ENCODE measurements at places on chromosomes 3 and 15.

DNA sequence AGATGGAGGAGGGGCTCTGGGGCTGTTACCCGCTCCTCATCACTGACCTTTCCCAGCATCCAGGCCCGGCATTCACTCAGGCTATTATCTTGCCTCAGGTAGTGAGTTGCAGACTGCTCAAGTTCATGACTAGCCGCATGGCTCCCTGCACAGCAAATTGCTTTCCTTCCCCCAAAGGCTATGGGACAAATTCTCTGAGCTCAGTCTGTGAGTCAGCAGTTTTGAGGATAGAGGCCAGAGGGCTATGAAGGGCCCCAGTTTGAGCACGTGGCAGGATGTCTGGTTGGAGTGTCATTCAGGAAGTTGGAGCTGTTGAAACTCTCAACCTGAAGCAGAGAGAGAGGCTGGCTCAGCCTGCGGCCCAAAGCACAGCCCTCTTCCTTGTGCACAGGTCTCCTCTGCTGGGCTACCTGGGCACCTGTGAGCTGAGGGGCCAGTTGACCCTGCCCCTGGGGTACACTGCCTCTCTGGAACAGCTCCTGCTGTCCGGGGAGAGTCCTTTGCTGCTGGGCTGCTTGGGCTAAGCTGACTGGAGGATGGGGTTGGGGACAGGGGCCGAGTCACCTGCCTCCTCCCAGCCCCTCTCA is 7.9 kb downstream of the FAH start:
- no peak for DNase-seq

DNA sequence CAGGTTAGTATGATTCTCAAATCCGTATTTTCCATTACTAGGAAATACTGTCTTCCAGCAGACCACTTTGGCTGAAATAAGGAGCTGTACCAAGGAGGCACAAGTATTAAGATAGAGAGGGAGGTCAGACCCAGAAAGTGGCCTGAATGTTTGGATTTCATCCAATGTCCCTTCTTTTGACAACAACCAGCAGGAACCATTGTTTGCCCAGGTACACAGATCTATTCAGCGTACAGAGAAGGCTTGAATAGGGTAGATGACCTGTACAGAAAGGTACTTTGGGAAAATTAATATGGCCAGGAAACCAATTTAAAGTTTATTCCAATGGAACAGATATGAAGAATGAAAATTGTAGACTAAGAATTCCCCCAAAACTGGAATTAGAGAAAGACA is 12.6 kb downstream of the MTHFS start:
- DNase-seq: no peak

GRCh38 chr3:116299646-116300081 is 145.6 kb downstream of the LSAMP start:
- DNase-seq: no peak

DNA sequence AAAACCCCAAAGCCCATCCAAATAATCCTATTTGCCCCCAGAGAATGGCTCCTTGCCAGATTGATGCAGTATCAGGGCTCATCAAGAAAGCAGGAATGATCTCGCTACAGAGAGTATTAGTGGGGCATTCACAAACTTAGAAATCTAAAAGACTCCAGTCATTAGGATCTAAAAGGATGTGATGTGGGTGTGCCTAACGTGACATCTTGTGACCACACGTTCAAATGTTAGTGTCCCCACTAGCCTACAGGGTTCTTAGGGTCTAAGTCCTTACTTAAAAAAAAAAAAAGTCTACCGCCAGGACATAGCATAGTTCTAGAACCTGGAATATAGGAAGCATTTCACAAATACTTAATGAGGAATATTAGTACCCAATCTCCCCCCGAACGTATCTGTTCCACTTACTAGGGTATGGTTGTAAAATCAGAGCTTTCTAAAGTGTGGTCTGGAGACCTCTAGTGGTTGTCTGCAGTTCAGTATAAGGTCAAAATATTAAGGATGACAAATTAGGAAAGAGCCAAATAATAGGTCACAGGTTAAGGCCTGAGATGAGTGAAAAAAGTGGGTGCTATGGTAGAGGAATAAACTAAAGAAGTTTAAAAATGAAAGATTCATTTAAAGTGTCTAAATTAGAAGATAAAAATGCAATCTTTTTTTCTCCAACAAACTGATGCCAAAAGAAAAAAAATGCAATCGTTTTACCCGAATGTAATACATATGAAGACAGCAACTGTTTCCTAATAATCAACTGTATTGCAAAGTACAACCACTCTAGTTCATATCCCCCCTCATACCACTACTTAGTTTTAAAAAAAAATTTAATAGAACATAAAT is 4.2 kb upstream of the CHRM5 start:
- DNase-seq: no peak

- DNase-seq: no peak
Measured at GRCh38 chr15:99090011-99090699, 14.7 kb upstream of the SYNM start.

GRCh38 chr3:40753291-40753770 is 228.6 kb downstream of the ZNF621 start:
- DNase-seq: no peak

- DNase-seq: peak; percentile 17
Measured at GRCh38 chr3:15924914-15925313, 127.1 kb upstream of the ANKRD28 start.

DNA sequence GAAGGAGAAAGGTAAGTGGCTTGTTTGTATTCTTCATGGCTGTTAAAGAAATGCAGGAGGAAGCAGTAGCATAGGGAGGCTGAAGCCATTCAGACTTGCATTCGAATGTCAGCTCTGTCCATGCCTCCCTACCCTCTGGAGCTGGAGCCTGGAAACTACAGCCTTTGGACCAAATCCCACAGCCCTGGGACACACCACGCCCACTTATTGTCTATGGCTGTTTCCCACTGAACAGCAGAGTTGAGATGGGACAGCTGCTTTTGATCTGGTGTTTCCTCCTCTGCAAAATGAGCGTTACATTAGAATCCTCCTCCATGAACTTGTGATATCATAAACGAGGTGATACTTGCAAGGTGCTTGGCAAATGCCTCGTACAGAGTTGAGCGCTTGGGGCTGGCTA is 3.6 kb downstream of the FAM107A start:
- no peak for DNase-seq

DNA sequence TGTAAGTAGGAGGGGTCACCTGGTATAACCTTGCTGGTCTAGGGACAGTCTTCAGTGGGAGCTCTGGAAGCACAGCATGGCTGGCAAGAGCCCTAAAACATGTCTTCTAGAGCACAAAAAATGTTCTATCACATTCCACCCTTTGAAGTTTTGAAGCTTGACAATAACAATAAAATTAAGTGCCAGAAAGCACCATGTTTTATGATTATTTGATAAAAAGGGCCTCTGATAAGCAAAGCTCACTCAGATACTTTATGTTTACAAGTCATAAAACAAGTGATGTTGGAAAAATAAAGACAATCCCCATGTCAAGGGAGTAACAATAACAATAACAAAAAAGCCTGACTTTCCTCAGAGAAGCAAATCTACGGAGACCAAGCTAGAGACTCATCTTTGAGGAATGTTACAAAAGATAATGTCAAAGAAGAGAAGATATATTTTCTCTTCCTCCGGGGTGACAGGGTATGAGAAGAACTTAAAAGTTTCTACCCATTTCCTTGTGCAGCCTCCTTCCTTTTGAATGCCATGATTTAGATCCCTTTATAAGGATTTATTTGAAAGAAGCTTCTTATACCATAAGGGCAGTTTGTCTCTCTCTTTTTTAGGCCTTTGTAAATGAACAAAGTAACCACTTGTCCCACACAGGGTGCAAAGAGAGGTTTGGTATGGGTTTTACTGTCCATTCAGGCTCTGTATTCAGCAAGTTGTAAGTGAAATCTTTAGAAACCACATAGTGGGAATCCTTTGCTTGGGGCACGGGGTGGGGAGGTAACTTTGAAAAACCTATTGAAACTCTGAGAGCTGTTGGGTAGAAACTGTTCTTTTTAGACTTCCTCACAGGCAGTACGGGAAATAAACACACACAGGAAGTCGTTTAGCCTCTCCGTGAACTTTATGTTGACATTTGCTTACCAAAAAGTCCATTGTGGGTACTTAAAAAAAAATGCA is 109.6 kb upstream of the RBMS3 start:
- no peak for DNase-seq

GRCh38 chr3:101791778-101792177 is 12.8 kb downstream of the NXPE3 start:
- DNase-seq: no peak

GRCh38 chr3:81565041-81565440 is 196.4 kb downstream of the GBE1 start:
- DNase-seq: no peak

- DNase-seq: no peak
Measured at GRCh38 chr3:147380977-147381376, 25.4 kb downstream of the ZIC4 start.

DNA sequence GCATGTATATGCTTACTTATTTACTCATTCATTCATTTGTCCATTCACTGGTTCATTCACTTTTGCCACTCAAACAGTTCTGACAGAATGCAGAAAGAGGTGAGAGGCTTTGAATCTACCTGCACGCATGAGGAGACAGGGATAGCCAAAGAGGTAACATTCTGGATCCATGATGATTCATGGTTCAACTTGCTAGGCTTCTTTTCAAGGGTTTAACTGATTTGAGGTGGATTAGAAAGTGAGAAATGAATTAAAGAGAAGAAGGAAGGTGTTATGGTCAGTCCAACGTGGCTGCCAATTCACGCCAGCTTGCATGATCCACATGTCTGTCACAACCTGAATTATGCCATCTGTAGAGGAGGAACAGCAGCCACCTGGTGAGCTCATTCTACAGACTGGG is 260.6 kb downstream of the ARRDC4 start:
- no peak for DNase-seq

DNA sequence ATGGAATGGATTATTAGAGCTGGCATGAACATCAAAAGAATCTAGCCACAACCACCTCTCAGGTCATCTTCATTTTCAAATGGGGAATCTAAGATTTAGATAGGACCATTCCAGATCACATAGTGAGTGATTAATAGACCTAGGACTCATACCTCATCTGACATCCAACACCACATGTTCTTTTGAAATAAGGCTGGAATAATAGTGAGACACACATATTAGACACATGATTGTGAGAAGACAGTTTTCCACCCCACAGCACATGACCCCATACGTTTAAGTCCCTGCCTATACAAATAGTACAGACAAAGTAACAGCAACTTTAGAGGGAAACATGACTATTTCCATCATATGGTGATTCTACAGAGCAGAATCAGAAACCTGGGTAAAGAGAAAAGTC is 344.7 kb upstream of the TPRG1 start:
- no peak for DNase-seq

GRCh38 chr3:105938806-105939205 is 70.0 kb upstream of the CBLB start:
- DNase-seq: no peak

- no peak for DNase-seq
Measured at GRCh38 chr3:44511238-44511566, 33.7 kb upstream of the ZNF445 start.

- DNase-seq: no peak
Measured at GRCh38 chr3:51931756-51932155, 9.9 kb downstream of the RRP9 start.

- DNase-seq: no peak
Measured at GRCh38 chr3:39383045-39383880, at the start of gene SLC25A38. Gene SLC25A38, plus strand, starts transcription at chr3:39383370. Its CDS starts 355 bp downstream, at chr3:39383725.

- DNase-seq: no peak
Measured at GRCh38 chr3:16402451-16402850, 111.0 kb downstream of the RFTN1 start.

GRCh38 chr3:445960-446359 is 249.4 kb downstream of the CHL1 start:
- no peak for DNase-seq

DNA sequence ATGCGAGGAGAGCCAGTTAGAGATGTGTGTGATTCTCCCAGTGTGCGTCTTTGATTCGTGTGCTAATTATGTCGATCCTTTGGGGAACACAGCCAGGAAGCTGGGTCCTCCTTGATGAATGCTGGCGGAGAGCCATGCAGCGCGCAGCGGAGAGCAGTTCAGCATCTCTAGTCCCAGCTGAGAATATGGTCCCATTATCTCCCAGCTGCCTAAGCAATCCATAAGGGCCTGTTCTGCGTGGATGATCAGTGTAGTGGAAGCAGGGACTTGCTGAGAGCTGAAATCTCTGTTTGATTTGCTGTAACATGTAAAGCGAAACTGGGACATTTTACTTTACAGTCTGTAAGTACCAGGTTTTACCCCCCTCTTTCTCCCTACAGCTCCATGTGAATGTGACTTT is 412.7 kb downstream of the CNTN4 start:
- DNase-seq: no peak

DNA sequence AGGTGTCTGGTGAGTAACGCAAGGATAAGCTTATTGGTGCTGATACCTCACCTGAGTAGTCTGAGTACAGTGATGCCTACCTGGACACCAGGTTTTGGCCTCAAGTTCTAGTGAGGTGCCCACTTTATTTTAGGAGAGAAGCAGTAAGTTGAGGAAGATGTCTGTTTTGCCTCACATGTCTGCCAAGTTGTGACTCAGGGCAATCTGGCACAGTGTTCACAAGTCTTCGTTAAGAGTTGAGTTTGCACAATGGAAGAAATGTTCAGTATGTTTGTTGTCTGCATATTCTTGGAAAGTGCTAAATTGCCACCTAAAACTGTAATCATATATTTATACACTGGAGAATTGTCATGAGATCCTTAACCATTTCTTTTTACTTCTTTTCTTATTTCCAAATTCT is 122.2 kb downstream of the KCNH8 start:
- no peak for DNase-seq

DNA sequence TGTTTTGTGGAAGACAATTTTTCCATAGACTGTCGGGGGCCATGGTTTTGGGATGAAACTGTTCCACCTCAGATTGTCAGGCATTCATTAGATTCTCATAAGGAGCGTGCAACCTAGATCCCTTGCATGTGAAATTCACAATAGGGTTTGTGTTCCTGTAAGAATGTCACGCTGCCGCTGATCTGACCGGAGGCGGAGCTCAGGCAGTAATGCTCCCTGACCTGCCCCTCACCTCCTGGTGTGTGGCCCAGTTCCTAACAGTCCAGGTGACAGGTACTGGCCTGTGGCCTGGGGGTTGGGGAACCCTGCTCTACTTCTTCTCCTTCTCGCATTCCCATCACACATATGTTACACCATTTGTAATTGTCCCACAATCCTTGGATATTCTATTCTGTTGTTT is 11.0 kb downstream of the CHRNA7 start:
- DNase-seq: no peak

DNA sequence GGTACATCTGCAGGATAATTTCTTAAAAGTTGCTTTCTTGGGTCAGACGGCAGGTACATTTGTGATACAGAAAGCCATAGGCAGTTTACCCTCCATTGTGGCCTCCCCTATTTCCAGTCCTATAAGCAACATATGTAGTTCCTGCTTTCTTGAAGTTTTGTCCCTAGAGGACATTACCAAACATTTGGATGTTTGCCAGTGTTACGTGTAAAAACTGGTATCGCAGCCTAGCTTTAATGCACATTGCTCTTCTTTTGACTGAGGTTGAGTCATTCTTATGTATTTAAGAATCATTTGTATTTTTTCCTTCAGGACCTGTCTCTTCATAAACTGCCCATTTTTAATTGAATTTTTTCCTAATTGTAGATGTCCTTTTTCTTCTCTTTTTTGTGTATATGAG is 114.3 kb downstream of the DIPK2A start:
- DNase-seq: no peak
